Stimulated activated CD8-positive, alpha-beta memory T cell treated with anti-CD3 and anti-CD28 coated beads, Interleukin-2, amount 100 ng/mL, for 1 hour (primary cell): ENCODE measurements at places on chromosomes 16 and 17.

- DNase-seq = no peak
Observed at GRCh38 chr16:24544640-24545039, 5.3 kb downstream of the RBBP6 start.

- DNase-seq = no peak
Observed at GRCh38 chr17:51059781-51060180, 60.9 kb downstream of the SPAG9 start.

DNA sequence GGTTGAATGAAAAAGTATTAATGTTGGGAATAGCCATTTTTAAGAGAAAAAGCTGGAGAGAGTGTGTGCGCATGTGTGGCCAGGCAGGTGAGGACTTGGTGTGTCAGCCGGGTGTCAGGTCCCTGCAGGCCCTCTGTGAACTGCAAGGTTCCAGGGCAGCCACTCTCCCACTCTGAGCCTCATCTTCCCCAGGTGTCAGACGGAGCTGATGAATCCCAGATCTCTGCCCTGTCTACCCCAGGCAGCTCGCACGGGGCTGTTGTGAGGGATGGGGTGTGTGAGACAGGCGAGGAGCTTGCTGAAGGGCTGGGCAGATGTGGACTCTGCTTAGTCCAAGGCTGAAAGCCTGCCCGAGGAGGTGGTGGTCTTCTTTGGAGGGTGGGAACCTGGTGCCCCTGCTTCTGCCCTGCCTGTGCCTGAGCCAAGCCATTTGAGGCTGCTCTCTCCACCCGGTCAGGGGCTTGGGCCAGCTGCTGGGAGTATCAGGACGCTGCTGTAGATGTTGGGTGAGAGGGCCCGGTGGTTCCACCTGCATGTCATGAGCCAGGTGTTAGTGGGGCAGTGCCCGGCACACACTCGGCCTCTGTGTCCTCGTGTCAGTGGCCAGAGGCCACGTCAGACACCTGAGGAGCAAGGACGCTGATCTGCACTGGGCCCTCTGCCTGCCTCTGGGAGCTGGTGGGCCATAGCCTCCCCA lies 122.4 kb downstream of the RAB11FIP4 start:
- no peak for DNase-seq

DNA sequence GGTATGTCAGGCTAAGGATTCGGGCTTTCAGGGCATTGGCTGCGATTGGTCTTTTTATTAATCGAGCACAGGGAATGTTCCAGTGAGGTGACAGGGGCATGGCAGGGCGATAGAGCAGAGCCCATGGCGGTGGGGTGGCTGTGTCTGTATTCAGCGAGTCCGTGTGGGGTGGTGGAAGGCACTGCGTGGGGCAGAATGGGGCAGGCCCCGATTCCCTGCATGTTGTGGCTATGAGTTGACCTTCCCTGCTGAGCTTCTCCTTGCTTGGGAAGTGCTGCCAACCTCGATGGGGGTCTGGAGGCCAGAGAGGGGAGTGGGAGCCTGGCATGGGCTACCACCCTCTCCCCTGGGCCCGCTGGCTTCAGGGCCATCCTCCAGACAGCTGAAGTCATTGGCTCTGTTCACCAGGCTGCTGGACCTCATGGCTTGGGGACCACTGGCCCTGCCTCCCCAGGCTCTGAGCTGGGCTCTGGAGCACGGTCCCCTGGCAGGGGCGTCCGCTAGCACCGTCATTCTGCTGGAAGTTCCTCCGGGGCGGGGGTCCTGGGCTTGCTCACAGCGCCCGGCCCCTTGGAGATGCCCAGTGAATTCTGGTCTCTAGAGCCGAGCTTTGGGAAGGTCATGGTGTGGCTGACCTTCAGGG lies 92.1 kb downstream of the NPIPB11 start:
- no peak for DNase-seq

DNA sequence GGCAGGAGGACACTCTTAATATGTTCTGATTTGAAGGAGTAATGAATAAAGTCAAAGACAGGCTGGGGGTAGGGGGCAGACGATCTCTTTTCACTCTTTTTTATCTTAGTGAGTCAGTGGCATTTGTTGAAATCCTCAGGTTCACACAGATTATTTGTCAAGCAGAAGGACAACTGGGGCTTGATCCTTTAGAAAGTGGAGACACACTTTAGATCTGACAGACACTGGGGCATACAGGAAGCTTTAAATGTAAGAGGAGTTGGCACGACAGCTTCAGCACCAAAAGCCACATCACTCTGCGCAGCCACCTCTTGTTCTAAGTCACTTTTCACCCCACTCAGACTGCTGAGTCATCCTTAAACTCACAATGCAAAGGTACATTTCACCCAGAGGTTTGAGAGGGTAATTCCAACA lies 121.5 kb downstream of the STXBP4 start:
- no peak for DNase-seq
